ENCODE measurements at places on chromosomes 12 and 14.

- no peak for DNase-seq
Measured at GRCh38 chr12:115338566-115339294, 654.8 kb upstream of the TBX3 start.

DNA sequence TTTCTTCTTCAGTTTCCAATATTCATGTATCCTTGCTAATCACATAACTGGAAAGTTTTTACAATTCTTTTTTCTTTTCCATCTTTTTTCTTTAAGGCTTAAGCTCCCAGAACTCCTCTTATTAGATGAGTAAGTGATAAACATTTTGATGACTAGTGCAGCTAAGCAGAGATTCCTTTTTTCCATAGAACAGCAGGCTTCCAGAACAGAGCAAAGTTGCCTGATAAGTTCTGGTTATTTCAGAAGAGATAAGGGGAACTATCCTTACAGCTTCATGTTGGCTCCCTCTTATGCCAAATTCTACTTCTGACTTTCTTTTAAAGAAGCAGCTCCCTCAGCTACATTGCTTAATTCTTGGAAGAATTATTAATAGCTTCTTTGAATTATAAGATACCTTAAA lies 194.7 kb upstream of the FAR2 start:
- DNase-seq = no peak

DNA sequence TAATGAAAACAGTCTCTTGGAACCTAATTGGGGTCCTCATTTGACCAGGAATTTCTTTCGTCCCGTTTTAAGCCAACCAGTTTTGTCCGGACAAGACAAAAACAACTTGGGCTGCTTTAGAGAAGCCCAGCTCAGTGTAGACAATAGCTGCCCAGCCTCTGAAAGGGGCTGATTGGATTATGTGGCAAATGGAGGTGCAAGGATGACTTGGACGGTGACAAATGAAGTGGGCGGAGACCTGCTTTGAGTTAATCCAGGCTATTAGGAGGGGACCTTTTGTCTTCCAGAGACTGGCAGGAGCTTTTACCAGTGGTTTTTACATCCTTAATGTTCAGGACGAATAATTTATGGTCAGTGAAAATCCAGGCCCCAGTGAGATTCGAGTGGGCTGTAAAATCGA lies 4.8 kb downstream of the MEG3 start:
- DNase-seq = no peak

DNA sequence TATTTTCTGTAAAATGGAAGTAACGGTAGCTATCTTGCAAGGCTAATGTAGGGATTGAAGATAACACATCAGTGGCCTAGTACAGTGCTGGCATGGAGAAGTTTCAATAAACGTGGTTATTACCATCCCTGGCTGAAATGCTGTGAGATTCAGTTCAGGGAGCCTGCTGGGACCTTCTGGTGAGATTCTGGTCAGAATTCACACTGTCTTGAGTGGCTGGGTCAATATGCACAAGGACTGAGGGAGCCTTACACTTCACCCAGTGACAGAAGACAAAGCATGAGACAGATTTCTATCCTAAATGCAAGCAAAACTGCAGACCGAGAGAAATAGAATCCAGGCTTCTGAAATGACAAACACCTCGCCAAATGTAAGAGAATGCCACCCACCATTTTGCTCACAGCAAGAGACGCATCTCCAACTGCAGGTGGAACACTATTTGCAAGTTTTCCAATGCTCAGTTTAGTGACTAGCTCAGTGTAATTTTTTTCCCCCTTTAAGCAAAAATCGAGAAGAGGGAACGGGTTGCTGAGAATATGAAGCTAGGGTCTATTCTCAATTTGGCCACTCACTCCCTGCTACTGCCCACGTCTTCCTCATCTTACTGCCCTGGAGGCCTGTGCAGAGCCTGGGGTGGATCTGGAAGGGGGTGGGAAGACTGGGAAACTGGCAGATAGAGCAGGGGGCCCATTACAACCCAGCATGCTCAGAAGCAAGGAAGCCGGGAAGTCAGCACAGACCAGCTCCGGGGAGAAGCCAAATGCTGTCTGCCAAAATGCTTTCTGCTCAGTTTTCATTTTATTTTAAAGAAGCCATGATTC lies 201.3 kb downstream of the TTC7B start:
- no peak for DNase-seq

DNA sequence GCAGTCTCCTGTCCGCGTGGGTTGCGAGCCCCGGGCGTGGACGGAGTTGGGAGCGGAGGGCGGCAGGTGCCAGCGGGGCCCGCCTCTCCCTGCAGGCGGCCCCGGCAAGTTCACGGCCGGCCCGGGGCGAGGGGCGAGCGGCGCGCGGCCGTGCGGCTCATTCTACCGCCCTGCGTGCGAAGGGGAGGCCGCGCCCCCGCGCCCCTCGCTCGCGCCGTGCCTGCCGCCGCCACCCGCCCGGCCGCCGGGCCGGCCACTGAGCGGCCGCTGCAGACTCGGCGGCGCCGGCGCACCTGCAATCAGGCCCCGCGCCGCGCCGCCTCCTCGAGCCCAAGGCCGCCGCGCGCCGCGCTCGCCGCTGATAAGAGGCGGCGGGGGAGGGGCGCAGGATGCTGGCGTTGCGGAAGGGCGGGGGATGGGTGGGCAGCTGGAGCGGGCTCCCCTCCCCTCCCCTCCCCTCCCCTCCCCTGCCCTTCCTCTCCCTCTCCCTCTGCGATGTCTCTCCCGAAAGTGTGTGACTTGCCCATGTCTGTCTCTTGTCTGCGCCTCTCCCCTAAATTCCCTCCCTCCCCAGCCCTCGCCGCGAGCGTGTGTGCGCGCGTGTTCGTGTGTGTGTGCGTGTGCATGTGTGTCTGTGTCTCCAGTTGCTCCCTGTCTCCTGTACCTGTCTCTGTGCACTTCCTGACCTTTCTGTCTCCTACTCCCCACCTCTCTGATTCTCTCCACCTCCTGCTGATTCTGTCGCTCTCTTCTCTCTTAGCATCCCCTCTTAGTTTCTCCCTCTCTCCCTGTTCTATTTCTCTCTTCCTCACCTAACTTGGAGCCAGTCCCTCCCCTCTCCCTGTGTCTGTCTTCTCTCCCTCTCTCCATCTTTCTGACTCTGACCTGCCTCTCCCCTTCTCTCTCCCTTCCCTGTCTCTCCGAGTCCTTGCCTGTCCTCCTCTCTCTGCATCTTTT lies 768.1 kb upstream of the TBX3 start:
- DNase-seq = peak; percentile 26

- DNase-seq = no peak
Measured at GRCh38 chr14:82805892-82806825, 1272.5 kb upstream of the SEL1L start.

- no peak for DNase-seq
Measured at GRCh38 chr14:22460461-22461195, 128.4 kb downstream of the DAD1 start.

DNA sequence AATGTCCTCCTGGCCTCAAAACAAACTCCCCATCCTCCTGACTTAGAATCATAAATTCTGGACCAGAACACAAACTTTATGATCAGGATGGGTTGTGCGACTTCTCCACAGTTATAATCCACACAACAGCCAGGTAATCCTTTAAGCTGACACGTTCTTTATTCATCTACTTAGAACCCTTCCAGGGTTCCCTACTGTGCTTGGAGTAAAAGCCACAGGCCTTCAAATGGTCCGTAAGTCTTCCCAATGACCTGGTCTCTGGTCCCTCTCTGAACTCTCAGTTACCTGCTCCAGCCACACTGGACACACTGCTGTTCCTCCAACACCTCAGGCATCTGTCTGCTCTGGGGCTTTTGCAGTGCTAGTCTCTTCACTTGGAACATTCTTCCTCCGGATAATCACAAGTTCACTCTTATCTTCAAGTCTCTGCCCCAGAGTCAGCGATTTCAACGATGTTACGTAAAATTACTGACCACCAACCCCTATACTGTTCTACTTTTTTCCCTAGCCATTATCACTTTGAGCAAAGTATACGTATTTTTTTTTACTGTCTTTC lies 1.7 kb upstream of the RNASE7 start:
- no peak for DNase-seq

DNA sequence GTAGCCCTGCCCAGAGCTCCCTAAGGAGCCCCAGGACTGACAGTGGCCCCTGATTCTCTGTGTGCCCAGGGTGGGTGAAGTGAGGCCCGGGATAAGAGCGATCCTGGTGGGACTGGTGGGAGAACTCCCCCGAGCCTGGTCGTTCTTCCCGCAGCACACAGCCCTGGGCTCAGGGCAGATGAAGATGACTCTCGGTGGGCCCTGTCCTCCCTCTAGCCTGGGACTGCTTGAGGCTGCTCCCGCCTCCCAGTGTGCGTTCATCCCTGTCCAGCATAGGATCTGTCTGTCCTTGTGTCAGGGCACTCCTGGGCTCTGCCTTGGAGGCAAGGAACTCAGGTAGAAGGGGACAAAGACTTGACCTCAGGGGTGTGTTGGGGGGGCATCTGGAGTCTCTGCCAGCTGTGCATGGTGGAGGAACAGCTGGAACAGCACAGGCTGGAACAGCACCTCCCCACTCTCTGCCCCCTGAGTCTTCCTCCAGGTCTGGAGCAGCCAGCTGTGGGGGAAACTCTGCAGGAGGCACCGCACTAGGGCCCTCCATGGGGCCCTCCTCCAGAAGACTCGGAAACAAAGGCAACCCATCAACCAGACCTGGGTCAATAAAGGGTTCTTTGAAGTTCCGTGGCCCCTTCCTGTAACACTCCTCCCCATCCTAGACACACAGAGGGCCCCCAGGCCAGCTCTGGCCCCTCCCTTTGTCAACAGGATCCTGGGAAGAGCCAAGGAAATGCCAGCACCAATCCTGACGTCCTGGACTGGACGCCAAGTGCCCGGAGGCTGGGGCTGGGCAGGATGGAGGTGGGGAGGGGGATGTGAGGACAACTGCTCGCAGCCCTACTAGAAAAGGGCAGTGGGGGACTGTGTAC lies 15.9 kb downstream of the FAIM2 start:
- DNase-seq = no peak

Data from RPMI8226 (cell line).